ENCODE measurements at places on chromosomes 11 and 22.

DNA sequence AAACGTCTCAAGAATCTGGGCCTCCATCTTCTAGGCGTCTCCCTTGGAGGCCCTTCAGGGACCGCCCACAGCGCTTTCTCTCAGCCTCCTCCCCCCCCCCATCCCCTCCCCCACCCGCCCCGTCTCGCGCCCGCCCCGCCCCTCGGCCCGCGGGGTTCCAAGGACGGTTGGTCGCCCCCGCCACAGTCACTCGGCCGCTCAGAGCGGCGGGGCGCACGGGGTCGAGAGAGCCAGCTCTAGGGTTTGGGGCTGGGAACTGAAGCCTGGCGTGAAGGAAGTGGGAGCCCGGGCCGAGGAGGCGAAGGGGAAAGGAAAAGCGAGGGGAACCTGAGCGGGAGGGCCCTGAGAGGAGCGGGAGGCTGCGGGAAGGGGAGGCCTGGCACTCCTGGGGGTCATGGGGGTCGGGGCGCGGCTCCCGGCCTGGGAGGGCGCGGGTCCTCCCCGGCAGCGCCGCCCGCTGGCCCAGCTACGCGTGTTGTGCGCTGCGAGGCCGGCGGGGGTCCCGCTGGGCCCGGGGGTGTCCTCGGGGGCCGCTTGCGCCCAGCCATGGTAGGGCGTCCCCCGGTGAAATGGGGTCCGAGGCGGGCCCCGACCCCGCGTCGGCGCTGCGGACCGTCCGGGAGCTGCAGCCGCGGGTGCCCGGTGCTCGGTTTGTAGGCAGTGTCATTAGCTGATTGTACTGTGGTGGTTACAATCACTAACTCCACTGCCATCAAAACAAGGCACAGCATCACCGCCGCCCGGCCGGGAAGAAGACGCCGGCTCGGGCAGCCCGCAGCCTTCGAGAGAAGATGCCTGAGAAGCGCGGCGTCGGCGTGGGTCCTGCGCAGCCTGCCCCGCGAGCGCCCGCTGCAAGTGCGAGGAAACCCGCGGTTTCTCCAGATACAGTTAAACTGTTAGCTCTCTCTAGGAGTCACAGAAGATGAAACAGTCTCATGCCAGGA lies at the start of gene BTG4:
Gene BTG4, minus strand, starts transcription at position 91 of the 944 bp plus-strand sequence. CDS start 13,610 bp downstream, outside the sequence.
- DNase-seq = no peak

DNA sequence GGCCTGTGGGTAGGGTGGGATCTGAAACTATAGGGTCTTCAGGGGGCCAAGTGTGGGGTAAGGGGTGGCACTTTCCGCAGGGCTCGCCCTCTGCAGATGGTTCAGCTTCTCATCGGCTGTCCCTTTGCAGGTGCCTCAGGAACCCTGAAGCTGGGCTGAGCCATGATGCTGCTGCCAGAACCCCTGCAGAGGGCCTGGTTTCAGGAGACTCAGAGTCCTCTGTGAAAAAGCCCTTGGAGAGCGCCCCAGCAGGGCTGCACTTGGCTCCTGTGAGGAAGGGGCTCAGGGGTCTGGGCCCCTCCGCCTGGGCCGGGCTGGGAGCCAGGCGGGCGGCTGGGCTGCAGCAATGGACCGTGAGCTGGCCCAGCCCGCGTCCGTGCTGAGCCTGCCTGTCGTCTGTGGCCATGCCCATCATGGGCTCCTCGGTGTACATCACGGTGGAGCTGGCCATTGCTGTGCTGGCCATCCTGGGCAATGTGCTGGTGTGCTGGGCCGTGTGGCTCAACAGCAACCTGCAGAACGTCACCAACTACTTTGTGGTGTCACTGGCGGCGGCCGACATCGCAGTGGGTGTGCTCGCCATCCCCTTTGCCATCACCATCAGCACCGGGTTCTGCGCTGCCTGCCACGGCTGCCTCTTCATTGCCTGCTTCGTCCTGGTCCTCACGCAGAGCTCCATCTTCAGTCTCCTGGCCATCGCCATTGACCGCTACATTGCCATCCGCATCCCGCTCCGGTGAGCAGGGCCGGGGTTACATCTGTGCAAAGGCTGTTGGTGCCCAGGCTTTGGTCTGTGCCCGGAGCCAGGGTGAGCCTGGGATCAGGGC lies 5.8 kb downstream of the ADORA2A start:
- no peak for DNase-seq

DNA sequence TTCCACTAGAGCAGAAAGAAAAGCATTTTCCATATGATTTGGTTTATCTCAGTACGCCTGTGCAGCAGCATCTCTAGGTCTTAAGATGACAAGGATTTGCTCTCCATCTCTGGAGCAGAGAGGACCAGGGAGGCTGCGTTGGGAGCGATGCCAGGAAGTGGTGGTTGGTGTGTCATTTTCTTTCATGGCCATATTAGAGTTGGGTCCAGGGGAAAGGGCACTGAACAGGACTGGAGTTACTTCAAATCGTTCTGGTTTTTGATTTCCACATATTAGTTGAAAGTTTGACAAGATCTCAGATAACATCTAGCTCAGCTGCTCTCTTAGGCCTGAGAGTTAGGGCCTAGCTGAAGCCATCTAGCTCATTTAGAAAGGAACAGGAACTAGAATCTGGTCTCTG lies 157.7 kb downstream of the ADAMTS15 start:
- DNase-seq = no peak

- DNase-seq = no peak
Measured at GRCh38 chr11:31795706-31796498, 15.2 kb downstream of the PAX6 start.

DNA sequence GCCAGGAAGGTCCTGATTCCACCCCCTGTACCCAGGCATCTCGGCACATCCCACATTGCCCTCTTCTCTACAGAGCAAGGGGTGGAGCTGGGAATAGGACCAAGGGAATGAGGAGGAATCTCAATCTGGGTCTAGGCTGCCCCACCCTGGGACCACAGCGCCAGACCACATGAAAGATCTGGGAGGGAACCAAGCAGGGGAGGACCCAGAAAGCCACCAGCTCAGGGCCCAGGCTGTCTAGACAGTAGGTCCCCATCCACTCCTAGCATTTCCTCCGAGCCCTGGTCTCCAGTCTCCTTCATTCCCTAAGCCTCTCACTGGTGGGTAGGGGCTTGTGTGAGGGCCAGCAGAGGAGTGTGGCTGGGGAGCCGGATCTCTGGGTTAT lies 11.6 kb downstream of the PHLDB1 start:
- DNase-seq = no peak
